Skeletal muscle cell (primary cell): ENCODE measurements at places on chromosomes 6 and 20.
A peak's percentile ranks its signal among the peaks of the same experiment; 100 is the strongest.

DNA sequence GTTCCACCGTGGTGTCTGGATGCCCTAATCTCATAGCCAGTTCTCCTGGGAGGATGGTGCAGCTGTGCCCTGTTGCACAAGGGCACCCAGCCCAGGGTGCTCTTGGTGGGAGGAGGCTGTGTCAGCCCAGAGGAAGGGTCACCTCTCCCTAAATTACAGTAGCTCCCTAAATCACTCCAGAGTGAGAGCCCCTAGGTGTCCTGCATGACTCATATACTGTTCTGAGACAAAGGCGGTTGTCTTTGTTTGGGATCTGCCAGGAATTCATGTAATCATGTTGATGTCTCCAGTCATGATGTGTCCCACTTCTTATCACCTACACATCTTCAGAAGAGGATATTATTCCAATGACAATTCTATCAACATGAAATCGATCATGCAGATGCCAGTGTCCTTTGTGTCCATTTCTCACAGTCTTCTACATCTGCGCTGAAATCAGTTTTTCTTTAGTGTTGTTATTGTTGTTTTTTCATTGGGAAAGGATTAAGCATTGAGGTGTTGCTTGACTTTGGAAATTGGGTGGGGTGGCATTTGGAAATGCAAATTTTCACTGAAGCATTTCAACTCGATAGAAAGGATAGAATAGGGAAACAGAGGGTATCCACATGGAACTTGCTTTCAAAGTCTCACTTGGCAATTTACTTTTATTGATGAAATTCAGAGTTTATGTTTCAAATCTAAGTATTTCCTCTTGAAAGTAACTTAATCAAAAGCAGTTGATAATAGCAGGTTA is 19.5 kb downstream of the PERP start:
- DNase-seq: no peak

- peak; percentile 66 for DNase-seq
Measured at GRCh38 chr6:169558774-169559441, 142.9 kb downstream of the WDR27 start.

GRCh38 chr20:23459461-23460150 is 6.9 kb upstream of the CST11 start:
- no peak for DNase-seq

DNA sequence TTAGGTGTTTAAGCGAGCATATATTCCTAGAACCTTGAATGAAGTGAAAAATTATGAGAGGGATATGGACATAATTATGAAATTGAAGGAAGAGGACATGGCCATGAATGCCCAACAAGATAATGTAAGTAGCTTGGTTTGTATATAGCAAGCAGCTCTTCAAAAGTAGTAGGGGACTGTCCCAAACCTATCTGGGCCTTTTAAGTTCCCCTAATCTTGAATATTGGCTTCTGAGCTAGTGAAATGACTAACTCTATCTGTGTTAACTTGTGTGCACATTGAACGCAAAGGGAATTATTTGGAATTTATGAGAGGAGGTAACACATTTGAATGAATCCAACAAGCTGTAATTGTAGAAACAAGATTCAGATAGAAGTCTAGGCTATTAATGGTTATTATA is 21.7 kb downstream of the RIOK1 start:
- DNase-seq: no peak

DNA sequence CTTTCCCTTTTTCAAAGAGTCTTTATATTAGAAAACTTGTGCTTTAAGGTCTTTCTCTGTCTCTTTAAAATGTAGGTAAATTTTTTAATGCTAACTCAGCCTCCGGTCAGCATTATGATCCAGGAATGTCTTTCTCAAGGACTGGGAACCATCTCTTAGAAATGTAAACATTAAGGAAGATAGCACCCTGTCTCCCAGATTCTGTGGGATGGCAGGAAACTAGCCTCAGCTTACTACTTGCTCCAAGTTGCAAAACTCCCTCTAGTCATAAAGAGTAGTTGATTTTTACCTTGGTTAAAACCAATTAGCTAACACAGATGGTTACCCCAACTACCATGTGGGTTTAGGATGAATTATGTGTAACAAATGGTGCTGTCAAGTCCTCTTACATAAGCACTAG is 4.7 kb upstream of the TAAR1 start:
- DNase-seq: no peak

DNA sequence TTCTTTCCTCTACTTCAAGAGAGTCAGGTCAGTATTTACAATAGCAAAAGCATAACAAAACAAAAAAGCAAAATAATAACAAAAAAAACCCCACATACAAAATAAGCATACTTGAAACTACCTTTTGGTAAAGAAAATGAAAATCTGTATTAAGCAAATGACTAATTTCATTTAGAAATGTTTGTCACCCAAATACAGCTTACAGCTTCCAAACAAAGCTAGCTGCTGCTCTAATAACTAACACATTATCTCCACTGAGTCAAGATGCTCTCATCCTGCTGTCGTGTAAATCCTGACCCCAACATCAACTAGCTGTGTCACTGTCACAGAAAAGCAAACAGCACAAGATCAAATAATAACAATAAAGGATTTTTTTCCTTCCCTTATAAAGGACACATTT is 21.7 kb downstream of the MAP7 start:
- no peak for DNase-seq

DNA sequence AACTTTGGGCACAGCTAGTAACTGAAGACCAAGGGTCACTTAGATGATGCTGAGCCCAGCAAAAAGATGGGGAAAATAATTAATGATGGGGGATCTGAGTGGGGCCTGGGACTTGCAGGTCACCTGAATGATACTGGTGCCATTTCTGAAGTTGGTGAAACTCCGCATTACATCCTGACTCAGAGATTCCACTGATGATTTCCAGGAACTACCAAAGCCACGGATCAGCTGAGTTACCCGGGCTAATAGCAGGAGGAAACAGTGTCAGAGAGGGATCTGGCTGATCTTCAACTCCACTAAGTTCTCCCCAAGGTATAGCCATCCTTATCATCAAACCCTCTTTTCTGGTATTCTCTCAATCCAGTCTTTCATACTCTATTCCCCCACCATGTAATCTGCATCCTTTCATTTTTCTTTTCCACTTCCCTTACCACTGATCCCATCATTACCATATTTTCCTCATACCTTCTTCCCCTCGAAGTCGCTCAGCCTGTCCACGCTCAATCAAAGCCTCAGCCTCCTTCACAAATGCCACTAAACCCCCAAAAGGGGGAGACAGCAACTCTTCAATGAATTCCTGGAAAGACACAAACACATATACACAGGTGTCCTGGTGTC is 20.2 kb downstream of the VPS52 start:
- no peak for DNase-seq

GRCh38 chr6:100426744-100427338 is 37.9 kb downstream of the SIM1 start:
- no peak for DNase-seq

DNA sequence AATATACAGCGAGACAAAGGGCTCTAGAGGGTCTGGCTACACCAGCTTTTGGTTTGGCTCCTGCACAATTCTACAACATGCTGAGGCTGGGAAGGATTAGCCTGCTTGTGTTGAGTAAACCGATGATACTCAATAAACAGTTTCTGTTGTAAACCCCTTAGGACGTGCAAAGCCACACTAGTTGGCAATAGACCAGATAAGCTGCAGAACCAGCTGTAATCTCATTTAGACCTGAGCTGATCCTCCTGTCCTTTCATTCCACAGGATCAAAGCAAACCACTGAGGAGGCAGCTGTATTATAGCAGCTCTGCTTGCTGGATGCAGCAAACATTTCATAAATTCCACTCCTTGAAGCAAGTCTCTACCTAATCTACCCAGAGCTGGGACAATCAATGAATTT is 79.7 kb downstream of the MMS22L start:
- DNase-seq: peak; percentile 23

DNA sequence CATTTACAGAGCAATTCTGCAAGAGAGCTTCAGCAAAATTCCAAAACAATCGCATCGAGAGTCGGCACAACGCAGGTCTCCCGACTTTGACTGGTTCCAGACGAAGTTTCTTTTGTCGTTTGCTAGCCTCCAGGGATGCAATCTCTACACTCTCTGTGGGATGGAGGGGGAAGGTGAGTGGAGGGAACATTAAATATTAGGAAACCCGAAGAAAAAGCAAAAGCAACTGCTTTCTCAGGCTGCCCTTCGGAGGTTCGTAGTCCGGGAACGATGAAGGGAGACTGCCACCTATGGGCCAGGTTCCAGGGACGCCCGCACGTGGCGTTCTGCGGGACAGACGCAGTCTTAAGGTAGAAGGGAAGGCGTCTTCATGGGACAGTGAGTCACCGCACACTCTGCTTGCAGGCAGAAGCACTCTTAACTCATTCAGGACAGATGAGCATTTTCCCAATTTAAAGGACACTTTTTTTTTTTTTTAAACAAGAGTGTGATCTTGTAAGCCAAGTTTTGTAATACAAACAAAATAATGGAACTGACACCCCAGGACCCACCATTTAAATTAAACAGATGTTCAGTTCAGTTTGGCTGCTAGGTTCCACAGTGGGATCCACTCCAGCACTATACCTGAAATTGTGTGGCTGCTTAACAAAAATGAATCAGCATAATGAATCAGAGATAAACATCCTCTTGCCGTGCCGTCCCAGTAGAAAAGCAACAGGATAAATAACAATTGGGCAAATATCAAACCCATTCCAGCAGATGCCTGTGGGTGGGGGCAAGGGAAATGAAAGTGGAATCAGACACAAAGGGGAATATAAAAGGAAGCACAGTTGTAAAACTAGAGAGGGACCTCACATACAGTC is 65.8 kb upstream of the ARMC2 start:
- DNase-seq: peak; percentile 41

- no peak for DNase-seq
Measured at GRCh38 chr20:33667676-33668465, 1.1 kb downstream of the ACTL10 start.

- no peak for DNase-seq
Measured at GRCh38 chr6:151297886-151298285, 58.1 kb downstream of the AKAP12 start.

GRCh38 chr20:18571578-18571977 is 4.3 kb downstream of the SMIM26 start:
- no peak for DNase-seq

- no peak for DNase-seq
Measured at GRCh38 chr6:90157441-90157840, 139.2 kb downstream of the BACH2 start.

- no peak for DNase-seq
Measured at GRCh38 chr6:159650314-159650713, 42.7 kb downstream of the SOD2 start.

GRCh38 chr6:84016029-84016428 is 17.5 kb upstream of the MRAP2 start:
- no peak for DNase-seq

- DNase-seq: no peak
Measured at GRCh38 chr6:148842296-148843019, 95.6 kb downstream of the UST start.

GRCh38 chr6:6696867-6697531 is 108.5 kb downstream of the LY86 start:
- no peak for DNase-seq

- no peak for DNase-seq
Measured at GRCh38 chr6:20790032-20790791, 256.0 kb downstream of the CDKAL1 start.

GRCh38 chr6:125008957-125009356 is 46.7 kb downstream of the RNF217 start:
- DNase-seq: no peak

GRCh38 chr6:163296835-163297519 is 117.5 kb upstream of the QKI start:
- peak; percentile 47 for DNase-seq

DNA sequence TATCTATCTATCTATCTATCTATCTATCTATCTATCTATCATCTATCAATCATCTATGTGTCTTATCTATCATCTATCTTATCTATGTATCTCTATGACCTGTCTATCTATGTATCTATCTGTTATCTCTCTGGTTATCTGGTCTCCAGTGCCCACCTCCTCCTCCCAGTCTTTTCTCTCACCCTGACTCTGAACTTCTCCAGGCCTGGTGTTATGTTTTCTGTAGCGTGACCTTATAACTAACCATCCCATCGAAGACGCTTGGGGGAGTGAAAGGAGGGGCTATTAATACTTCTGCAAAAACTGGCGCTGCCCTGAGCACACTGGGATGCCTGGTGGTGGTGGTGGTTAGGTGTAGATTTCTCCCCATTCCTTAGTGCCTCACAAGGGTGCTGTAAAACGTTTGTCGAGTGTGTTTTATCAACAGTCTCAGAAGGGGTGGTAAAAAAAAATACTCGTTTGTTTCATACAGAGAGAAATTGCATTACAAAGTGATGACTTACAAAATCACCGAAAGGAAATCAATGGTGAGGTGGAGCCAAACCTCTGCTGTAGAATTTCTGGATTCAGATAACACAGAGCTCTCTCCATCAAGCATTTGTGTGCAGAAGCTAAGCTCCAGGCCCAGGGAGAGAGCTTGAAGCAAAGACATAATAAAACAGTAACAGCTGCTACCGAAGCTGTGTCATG is 156.2 kb downstream of the BCAS1 start:
- DNase-seq: no peak

- DNase-seq: no peak
Measured at GRCh38 chr6:83071707-83072106, 4.2 kb downstream of the DOP1A start.

GRCh38 chr6:138537106-138537505 is 37.8 kb upstream of the NHSL1 start:
- DNase-seq: no peak

GRCh38 chr20:59817406-59817805 is 116.0 kb downstream of the SYCP2 start:
- DNase-seq: no peak

- no peak for DNase-seq
Measured at GRCh38 chr20:32441638-32442037, 83.5 kb downstream of the ASXL1 start.

DNA sequence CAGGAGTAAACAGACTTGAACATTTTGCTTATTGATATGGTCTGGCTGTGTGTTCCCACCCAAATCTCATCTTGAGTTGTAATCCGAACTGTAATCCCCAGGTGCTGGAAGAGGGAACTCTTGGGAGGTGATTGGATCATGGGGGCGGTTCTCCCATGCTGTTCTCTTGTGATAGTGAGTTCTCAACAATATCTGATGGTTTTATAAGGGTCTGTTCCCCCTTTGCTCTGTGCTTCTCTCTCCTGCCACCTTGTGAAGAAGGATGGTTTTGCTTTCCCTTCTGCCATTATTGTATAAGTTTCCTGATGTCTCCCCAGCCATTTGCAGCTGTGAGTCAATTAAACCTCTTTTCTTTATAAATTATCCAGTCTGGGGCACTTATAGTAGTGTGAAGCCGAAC is 40.0 kb downstream of the MYLIP start:
- DNase-seq: peak; percentile 10

GRCh38 chr20:38723017-38723847 is 1.1 kb upstream of the SLC32A1 start:
- no peak for DNase-seq

- no peak for DNase-seq
Measured at GRCh38 chr20:45949542-45950329, 15.3 kb downstream of the PCIF1 start.

- DNase-seq: no peak
Measured at GRCh38 chr20:18822832-18823231, 9.2 kb downstream of the SCP2D1 start.
